ENCODE measurements at places on chromosomes 11 and 22. TPM values are rescaled to one million over a fixed set of nuclear protein-coding genes. Genes with fewer than 3 reads are reported as not detected.

- no peak for DNase-seq
These were observed 72.7 kb downstream of the WNT7B start for GRCh38 chr22:45904236-45904635.

The SLC17A6 gene
- not detected for total RNA-seq

The GPHA2 gene
- total RNA-seq, result 0.77 TPM

The DNAJB7 gene
- total RNA-seq, result not detected

All from endodermal cell (in vitro differentiated cells).